Sigmoid colon (tissue), 7 donors: ENCODE measurements at places on chromosomes 11 and 22. TPM values are rescaled to one million over a fixed set of nuclear protein-coding genes. Genes with fewer than 3 reads are reported as not detected.

DNA sequence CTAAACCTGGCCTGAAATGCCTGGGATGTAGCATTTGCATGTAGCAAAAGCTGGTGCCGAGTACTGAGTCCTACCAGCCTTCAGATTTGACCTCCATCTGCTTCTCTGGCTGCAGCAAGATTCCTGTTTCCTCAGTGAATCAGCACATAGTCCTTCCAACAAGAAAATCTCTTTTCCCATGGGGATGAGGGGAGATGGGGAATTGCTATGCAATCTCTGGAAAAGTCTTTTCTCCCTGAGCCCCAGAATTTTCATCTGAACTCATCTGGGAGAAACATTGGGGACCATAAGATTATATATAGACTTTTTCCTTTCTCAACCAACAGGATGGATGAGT, 32.0 kb upstream of the YWHAH start:
- DNase-seq = no peak
- no peaks in the 10 kb centered on the region for H3K4me1 ChIP-seq
- peaks cover 7% of the 10 kb centered on the region for H3K36me3 ChIP-seq
- no peak overlapping the region for H3K4me3 ChIP-seq

GRCh38 chr11:119504371-119504770, 81.4 kb upstream of the THY1 start:
- no peaks in the 10 kb centered on the region for H3K36me3 ChIP-seq
- H3K4me3 ChIP-seq = no peak overlapping the region
- no peaks in the 10 kb centered on the region for H3K27me3 ChIP-seq
- no peaks in the 10 kb centered on the region for H3K4me1 ChIP-seq

DNA sequence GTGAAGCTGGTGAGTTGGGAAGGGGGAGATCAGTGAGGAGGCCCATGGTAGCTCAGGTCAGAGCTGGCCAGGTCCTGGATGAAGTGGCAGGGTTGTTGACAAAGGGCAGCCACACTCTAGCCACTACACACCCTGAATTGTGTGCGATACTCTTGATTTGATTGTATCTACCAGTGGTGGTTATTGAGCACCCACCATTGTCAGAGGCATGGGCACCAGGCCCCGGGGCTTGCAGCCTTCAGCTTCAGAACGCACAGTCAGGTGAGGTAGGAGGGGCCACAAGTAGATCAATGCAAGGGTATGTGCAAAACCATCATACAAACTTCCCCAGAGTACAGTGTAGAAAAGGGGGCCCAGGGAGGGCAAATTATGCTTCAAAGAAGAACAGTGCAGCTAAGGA, 38.1 kb downstream of the MICAL2 start:
- H3K4me1 ChIP-seq = no peaks in the 10 kb centered on the region
- peak overlapping the region; percentile 29 for H3K27ac ChIP-seq
- DNase-seq = no peak

Gene DDI1
- total RNA-seq = not detected

DNA sequence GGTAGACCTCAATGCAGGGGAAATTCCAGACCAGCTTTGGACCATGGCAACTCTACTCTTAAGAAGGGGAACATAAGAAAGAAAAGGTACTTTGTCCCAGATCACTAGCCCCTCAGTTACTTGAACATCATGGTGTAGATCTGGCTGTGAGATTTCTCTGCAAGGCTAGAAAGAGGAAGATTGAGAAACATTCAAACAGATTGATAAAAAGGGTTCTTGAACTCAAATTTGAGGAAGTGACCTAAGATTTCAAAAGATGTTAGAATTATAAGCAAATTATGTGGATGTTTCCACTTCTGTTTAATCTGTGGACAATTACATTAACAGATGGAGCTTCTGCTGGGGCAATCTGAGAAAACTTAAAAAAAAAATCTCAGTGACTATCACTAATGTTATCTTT, 21.8 kb upstream of the UPB1 start:
- no peak overlapping the region for H3K27ac ChIP-seq
- H3K4me1 ChIP-seq = peaks cover 6% of the 10 kb centered on the region
- no peak for DNase-seq
- no peaks in the 10 kb centered on the region for H3K27me3 ChIP-seq
- no peaks in the 10 kb centered on the region for H3K36me3 ChIP-seq

Gene C1QTNF5
- total RNA-seq = 35.2 TPM

- H3K36me3 ChIP-seq = no peaks in the 10 kb centered on the region
- no peaks in the 10 kb centered on the region for H3K27me3 ChIP-seq
- H3K27ac ChIP-seq = no peak overlapping the region
Measured at GRCh38 chr11:15336021-15336420, 221.3 kb downstream of the INSC start.

Gene FAM227A
- 3.2 TPM for total RNA-seq

DNA sequence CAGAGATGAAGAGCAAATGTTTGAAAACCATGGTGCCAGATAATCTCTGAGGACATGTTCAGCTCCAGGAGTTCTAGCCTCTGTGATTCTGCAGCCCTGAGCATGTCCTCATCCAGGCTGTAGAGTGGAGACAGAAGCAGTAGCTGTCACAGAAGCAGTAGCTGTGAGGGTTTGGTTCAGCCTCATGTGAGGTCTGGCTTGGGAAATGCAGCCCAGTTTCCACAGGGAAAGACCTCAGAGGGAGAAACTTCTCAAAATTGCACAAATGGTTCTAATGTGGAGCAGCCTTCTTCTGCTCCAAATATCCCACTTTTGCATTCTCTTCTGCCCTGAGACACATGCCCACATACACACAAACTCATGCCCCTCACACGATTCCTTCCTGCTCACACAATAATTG, 48.4 kb downstream of the DBX1 start:
- no peak overlapping the region for H3K4me3 ChIP-seq
- peaks cover 78% of the 10 kb centered on the region for H3K4me1 ChIP-seq
- H3K27ac ChIP-seq = peak overlapping the region; percentile 93
- H3K36me3 ChIP-seq = peaks cover 49% of the 10 kb centered on the region
- H3K27me3 ChIP-seq = no peaks in the 10 kb centered on the region

GRCh38 chr22:35312198-35313059, 12.7 kb downstream of the TOM1 start:
- no peak overlapping the region for H3K4me3 ChIP-seq
- no peaks in the 10 kb centered on the region for H3K27me3 ChIP-seq
- peak; percentile 52 for DNase-seq
- H3K4me1 ChIP-seq = peaks cover 43% of the 10 kb centered on the region
- no peak overlapping the region for H3K27ac ChIP-seq

DNA sequence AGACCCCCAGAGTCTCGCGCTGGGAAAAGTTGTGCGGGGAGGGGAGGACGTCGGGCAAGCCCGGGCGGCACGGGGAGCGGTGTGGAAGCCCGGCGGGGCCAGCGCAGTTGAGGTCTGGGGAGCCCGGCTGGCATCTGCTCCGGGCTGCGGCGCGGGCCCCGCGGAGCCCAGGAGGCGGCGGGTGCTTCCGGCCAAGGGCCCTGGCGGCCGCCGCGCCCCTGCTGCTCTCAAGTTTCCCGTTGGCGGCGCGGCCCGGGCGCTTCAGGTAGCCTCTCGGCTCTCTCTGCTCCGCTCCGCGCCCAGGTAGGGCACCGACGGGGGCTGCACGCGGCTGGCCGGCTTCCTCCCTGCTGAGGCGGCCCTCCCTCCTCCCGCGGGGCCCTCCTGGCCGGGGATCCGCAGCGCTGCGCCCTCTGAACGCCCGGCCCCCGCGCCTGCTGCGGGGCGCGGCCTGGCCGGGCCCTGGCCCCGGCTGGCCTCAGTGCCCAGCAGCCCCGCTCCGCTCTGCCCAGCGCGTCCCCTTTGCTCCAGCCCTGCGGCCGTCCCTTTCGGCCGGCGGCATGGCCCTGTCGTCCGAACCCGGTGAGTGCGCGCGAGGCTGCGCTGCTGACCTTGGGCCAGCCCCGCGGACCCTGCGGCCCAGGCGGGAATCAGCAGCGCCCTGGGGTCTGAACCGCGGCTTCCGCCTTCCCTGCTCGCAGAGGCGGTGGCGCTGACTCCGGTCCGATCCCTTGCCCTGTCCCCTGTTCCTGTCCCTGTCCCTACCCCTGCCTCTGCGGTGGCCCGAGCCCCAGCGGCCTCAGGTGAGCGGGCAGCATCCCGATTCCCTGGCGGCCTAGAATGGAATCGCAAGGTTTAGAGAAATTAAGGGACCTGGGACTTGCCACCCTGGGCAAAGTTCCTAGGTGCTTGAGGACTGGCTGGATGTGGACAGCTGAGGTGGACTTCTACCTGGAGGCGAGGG, 4.3 kb upstream of the AMPD3 start:
- peak overlapping the region; percentile 23 for H3K27ac ChIP-seq
- peaks cover 16% of the 10 kb centered on the region for H3K4me1 ChIP-seq
- peaks cover 4% of the 10 kb centered on the region for H3K27me3 ChIP-seq
- H3K36me3 ChIP-seq = no peaks in the 10 kb centered on the region

Gene GRAMD1B
- 5.0 TPM for total RNA-seq

Gene PHRF1
- 11.8 TPM for total RNA-seq

DNA sequence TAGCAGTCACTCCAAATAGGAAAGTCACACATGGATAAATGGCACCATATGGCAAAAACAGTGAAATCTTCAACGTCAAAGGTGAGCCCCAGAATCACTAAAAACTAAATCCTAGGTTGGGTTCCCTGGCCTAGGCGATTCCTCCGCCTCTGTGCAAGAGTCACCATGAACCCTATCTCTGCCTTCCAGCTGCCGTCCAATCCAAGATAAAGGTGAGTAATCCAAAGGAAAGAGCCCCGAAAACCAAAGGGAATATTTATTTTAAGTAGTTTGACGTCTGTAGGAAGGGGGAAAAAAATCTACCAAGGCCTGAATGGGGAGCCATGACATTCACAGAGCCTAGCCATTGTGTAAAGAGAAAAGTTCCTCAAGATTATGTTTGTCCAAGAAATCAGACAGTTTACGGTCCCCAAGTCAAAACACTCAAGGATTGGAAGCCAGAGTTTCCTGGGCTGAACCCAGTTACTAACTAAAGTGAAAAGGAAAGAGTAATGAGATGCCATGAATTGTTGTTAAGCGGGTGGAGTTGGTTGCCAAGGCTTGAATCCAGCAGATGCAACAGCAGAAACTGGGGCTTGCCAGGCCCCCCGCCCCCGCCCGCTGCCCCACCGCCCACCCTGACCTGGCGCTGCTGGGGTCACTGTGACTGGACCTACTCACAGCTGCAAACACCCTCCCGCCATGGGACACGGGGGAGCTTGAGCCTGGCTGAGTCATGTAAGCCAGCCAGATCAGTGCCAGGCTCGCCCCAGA, 39.7 kb upstream of the ETS1 start:
- no peak overlapping the region for H3K4me3 ChIP-seq
- no peak for DNase-seq
- H3K4me1 ChIP-seq = no peaks in the 10 kb centered on the region
- H3K27me3 ChIP-seq = no peaks in the 10 kb centered on the region

DNA sequence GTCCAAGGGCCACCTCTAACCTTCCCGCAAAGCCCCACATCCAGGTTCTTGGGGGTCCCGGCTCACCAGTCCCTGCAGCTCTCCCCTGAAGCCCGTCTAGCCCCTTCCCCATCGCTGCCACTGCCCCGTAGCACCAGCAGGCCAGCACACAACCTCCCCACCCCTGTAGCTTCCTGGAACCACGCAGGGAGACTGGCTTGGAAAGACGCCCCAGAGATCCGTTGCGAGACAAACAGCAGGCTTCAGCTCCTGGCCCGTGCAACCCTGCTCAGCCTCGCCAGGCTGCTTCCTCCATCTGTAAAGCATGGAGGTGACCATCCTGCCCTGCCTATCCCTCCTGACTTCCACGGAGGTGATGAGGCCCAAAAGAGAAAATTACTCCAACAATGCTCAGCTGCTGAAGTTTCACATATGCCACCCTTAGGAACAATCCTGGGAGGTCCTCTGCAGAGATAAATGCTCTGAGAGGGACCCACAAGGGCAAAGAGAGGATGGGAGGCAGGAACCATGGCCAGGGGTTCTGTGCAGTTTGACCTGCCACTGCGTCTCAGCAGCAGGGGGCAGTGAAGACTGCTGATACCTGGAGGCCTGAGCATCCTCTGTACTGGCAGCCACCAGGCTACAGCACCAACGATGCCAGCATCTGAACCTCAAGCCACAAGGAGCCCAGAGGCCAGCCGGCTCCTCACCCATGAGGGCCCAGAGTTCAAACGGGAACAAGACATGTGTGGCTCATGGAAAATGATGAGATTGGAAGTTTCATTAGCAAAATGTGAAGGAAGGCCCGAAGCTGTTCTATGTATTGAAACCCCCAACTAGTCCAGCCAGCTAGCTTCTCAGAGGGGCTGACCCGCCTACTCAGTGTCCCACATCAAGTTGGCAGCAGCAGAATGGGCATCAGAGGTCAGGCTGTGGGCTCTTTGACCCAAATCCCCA, 16.1 kb downstream of the DGCR2 start:
- no peaks in the 10 kb centered on the region for H3K36me3 ChIP-seq
- H3K27ac ChIP-seq = peak overlapping the region; percentile 24
- H3K4me1 ChIP-seq = peaks cover 57% of the 10 kb centered on the region
- H3K4me3 ChIP-seq = no peak overlapping the region
- DNase-seq = peak; percentile 68
- no peaks in the 10 kb centered on the region for H3K27me3 ChIP-seq

DNA sequence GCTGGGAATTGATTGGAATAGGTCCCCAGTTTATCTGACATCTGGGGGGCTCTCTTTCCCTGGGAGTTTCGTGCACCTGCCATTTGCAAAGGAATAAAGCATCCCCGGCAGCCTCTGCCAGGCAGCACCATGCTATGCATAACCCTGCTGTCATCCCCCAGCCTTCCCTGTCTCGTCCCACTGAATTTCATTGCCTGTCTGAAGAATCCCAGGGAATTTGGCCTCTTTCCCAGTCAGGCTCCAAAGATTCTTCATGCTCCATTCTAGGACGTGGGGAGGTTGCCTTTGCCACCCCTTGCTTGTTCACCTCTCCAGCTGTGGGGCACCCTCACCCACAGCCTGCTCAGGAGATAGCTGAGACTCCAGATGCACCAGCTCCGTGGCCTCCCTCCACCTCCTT, 195.1 kb upstream of the TBCEL start:
- peaks cover 18% of the 10 kb centered on the region for H3K27me3 ChIP-seq
- H3K4me1 ChIP-seq = no peaks in the 10 kb centered on the region
- no peak for DNase-seq
- H3K27ac ChIP-seq = no peak overlapping the region
- no peaks in the 10 kb centered on the region for H3K36me3 ChIP-seq

DNA sequence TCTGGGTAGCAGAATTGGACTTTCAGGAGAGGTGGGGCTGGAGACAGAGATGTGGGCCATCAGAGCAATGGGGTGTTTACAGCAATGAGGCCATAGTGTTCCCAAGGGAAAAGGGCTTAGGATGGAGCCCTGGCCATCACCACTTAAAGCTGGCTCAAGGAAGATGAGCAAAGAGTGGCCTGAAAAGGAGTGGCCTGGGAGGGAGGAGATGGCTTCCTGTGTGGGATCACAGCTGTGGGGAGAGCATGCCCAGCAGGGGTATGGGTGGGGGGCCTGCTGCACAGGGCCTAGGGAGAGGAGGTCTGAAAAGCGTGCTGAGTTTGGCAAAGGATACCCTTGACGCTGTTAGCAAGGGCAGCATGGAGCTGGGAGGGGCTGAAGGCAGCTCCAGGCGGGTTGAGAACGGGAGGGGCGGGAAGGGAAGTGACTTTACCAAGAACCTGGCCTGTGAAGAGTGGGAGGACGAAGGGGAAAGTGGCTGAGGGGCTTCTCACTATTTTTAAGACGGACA, 13.9 kb downstream of the LRRC32 start:
- peak; percentile 59 for DNase-seq
- H3K4me3 ChIP-seq = no peak overlapping the region
- peaks cover 39% of the 10 kb centered on the region for H3K4me1 ChIP-seq
- H3K27me3 ChIP-seq = no peaks in the 10 kb centered on the region
